Cortex of kidney (tissue), 1 donor: ENCODE measurements at places on chromosomes 5 and 9.

DNA sequence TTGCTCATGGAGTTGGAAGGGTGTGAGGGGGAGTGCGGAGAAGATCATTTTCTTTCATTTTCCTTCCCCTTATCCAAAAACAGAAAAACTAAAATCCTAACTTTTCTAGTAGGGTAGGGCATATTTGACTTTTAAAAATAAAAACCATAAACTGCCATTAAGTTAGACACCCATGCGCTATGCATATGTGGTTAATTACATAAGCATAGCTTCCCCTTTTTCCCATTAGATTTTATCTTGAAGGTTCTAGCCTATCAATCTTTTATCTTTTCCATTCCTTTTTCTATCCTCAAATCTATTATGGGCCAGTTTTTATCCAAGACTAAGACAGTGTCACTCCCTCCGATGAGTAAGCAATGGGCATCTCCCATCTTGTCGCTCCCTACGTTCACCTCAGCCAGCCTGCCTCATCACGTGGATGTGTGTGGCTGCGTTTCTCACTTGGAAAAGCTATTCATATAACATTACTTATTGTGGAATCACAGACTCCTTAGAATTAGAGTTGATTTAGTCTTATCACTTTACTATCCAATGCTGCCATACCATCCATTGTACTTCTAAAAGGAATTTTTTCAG lies 49.2 kb downstream of the PCSK5 start:
- DNase-seq, result no peak

- no peak for DNase-seq
Observed at GRCh38 chr5:132458651-132459030, 31.9 kb downstream of the IRF1 start.

- no peak for DNase-seq
Observed at GRCh38 chr9:5025416-5025815, 40.3 kb downstream of the JAK2 start.

DNA sequence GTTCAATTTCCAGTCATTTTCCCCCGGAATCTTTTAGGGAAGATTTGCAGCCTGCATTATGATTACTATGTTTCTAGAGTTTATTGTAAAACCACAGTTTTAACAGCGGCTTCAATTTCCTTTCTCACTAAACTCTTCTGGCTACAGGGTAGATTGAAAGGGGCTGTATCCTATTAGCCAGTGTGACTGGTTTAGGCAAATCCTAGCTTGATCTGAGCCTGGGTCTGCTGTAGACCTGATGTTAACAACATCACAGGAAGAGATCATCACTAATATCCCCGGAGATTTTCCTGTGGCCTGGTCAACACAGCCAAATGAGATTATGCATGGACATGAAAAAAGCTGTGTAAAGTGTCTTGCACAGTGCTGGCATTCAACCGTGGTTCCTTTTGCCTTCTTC lies 33.4 kb downstream of the STOM start:
- DNase-seq, result no peak

GRCh38 chr9:135268981-135269380 lies 181.5 kb downstream of the OLFM1 start:
- no peak for DNase-seq

DNA sequence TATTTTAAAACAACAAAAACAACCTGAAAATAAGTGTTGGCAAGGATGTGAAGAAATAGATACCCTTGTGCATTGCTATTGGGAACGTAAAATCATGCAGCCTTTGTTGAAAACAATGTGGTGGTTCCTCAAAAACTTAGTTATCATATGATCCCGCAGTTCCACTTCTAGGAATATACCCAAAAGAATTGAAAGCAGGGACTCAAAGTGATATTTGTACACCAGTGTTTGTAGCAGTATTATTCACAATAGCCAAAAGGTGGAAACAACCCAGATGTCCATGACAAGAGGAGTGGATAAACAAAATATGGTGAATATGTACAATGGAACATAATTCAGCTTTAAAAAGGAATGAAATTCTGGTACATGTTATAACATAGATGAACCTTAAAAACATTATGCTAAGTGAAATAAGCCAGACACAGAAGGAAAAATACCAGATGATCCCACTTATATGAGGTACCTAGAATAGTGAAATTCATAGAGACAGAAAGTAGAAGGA lies 29.0 kb downstream of the IRF1 start:
- no peak for DNase-seq

- DNase-seq, result no peak
Observed at GRCh38 chr9:21967702-21968101, 26.5 kb downstream of the CDKN2A start.

- no peak for DNase-seq
Observed at GRCh38 chr9:86217076-86217755, 42.2 kb downstream of the C9orf153 start.

- no peak for DNase-seq
Observed at GRCh38 chr5:43065948-43066798, 26.1 kb upstream of the ANXA2R start.

- DNase-seq, result no peak
Observed at GRCh38 chr5:153222936-153223335, 267.5 kb upstream of the GRIA1 start.

- no peak for DNase-seq
Observed at GRCh38 chr5:134095887-134096589, 18.4 kb upstream of the TCF7 start.

GRCh38 chr5:2697446-2698200 lies 53.9 kb downstream of the IRX2 start:
- DNase-seq, result no peak

- DNase-seq, result no peak
Observed at GRCh38 chr5:120735076-120735475, 271.0 kb downstream of the PRR16 start.

DNA sequence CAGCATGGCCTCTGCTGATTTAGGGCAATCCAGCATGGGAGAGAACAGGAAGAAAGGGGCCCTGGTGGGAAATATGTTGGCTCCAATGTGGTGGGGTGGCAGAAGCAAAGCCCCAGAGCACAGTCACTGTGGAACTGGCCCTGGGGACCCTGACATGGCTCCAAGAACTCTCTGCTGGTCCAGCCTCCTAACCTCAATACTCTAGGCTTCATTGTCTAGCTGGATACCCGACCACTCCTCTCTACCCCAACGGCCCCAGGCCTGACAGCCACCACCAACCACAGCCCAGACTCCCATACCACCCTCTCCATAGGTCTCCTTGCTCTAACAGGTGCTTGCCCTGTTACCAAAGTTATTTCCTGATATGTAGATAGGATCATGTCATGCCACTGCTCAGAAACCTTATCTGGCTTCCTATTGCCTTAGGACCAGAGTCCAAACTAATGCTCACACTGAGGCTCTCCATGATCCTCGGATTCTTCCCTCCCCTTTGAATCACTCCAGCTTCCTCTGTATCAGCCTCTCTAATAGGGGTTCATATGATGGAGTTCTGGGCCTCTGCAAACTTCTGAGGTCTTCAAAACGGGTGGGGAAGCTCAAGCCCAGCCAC lies 12.9 kb downstream of the ACSL6 start:
- no peak for DNase-seq

GRCh38 chr5:801472-801871 lies 16.9 kb upstream of the ZDHHC11B start:
- no peak for DNase-seq

DNA sequence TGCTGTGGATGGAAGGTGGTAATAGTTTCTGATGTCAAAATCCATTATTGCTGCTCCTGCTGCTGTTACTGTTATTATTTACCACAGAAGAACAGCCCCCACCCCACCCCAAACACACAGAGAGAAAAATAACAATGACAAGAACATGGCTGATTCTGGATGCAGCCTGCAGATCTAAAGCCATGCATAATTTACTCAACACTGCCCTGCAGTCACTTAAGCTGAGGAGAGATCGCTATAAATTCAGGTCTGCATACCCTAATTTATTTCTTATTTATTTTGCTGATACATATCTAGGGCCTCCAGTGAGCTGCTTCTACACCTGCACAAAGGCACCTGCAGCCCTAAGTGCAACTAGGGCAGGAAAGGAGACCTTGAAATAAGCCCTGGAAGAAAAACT lies 132.0 kb downstream of the TRIM32 start:
- DNase-seq, result no peak

- no peak for DNase-seq
Observed at GRCh38 chr5:76789991-76790581, 28.7 kb upstream of the F2RL1 start.

- DNase-seq, result no peak
Observed at GRCh38 chr5:128538250-128539037, 399 bp upstream of the FBN2 start.

- DNase-seq, result no peak
Observed at GRCh38 chr9:6644346-6645104, 1.0 kb downstream of the GLDC start.

DNA sequence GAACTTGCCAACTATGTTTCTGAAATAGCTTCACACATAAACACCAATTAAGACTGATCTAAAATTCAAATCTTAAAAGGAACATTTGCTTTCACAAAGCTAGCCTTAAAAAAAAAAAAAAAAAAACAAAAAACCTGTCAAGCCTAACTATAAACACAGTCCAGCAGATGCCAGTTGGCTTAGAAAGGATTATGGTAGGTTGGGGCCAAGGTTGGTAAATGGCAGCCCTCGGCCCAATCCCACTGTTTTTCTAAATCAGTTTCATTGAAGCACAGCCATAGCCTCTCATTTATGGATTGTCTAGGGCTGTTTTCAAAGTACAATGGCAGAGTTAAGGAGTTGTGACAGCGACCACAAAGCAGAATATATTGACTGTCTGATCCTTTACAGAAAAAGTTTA lies 75.7 kb upstream of the FRRS1L start:
- DNase-seq, result no peak

GRCh38 chr9:133609311-133610098 lies at the start of gene FAM163B:
Gene FAM163B (minus strand): TSS chr9:133609389. CDS start chr9:133580223, 29,166 bp downstream.
- no peak for DNase-seq

DNA sequence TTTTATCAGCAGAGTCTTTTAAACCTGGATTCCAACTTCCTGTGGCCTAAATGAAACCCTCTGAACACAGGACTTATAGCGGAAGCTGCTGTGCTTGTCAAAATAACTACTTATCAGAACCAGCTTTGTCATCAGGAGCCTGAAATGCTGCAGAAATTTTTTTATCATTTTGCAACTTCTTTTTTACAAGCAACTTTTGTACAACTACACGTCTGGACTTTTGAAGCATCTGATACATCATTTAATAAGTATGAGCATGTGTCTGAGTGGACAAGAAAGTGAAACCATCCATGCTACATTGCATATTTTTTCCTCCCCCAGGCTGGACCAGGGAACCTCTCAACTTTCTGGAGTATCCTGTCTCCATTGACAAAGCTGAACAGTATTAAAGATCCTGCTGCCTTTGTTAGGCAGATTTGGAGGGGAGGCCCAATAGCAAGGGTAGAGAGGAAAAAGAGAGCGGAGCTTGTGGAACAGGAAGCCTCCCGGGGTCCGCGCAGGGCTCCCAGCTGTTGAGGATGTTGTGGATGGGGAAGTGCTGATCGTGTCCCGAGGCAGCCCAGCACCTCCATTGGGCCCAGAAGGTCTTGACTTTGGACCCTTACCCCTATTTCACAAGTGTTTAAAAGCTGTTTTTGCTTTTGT lies 196.6 kb downstream of the MSX2 start:
- no peak for DNase-seq

GRCh38 chr9:104536756-104537155 lies at the start of gene OR13C3:
Gene OR13C3 (minus strand): TSS chr9:104536856. CDS start chr9:104536723, 133 bp downstream.
- no peak for DNase-seq

- DNase-seq, result no peak
Observed at GRCh38 chr5:8355981-8356380, 487.0 kb downstream of the MTRR start.

DNA sequence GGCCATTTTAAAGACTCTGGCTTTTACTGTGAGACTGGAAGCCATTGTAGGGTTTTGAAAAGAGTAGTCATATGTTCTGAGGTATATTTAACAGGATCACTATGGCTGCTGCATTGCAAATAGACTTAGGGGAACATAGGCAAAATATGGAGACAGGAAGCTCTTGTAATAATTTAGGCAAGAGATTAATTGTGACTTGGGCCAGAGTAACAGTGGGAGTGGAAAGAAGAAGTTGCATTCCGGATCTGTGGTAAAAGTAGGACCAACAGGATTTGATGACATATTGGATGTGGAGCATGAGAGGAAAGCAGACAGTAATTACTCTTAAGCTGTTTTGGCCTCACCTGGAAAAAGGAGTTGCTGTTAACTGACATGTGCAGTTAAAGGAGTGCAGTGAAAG lies 85.6 kb downstream of the SMIM15 start:
- DNase-seq, result no peak

DNA sequence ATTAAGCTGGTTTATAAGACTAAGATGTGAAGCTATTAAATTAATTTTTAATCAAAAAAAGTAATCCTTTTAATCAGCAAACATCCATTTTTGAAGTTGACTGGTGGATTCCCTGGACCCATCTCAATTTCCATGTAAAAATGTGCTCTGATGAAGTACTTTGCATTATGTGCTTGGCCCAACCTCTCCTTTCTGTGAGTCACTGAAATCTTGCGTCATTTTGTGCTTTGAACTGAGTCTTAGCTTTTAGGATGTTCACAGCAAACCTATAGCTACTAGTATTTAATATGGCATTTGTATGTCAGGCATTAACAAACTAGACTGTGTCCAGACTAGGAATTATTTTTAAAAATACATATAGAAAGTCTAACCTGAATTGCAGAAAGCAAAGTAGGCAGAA lies 55.0 kb upstream of the CDH12 start:
- DNase-seq, result no peak

DNA sequence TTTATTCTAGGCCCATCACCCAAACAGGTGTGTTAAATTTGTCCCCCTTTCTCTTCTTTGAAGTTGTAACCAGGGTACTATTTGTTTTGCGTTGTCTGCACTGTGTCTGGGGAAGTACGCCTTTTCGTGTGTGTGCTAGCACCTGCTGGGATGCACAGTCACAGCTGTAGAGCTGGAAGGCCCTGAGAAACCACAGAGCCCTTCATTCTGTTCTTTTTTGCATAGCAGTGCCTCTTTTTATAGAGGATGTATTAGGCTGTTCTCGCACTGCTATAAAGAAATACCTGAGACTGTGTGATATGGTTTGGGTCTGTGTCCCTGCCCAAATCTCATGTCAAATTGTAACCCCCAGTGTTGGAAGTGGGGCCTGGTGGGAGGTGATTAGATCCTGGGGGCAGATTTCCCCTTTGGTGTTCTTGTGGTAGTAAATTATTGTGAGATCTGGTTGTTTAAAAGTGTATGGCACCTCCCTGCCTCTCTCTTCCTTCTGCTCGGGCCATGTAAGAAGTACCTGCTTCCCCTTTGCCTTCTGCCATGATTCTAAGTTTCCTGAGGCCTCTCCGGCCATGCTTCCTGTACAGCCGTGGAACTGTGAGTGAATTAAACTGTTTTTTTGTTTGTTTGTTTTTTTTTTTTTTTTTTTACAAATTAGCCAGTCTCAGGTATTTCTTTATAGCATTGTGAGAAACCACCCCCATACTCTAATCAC lies 14.0 kb downstream of the SEC61B start:
- no peak for DNase-seq

- no peak for DNase-seq
Observed at GRCh38 chr9:87898151-87898550, 15.5 kb downstream of the SPATA31E1 start.

GRCh38 chr9:93680443-93681268 lies 104.3 kb downstream of the PHF2 start:
- no peak for DNase-seq

DNA sequence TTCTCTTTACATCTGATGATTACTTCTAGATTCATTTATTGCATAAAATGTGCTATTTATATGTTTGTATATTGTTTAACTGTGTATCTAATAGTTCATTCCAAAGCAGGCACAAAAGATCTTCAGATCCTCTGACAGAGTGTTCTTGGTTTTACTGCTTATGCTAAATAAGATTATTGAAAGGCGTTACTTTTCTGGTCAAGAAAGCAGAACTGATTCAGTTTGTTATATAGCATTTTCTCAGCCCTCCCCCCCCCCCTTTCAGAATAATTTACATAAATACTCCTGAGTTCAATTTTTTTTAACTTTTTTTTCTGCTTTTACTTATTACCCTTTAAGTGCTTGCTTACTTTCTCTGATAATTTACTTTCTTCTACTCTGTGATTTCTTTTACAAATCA lies 15.4 kb downstream of the CDC42SE2 start:
- DNase-seq, result no peak
